ENCODE measurements at places on chromosomes 5 and 9. TPM values are rescaled to one million over a fixed set of nuclear protein-coding genes. Genes with fewer than 3 reads are reported as not detected.

CARD9 gene
- total RNA-seq, result 1.5 TPM

POLR1E gene
- 36.8 TPM for total RNA-seq

SEMA4D gene
- 5.1 TPM for total RNA-seq

SCGB3A2 gene
- not detected for total RNA-seq

ROR2 gene
- total RNA-seq, result 1.6 TPM

C5orf34 gene
- total RNA-seq, result 4.5 TPM

KIAA0825 gene
- 0.50 TPM for total RNA-seq

SUSD3 gene
- 0.93 TPM for total RNA-seq

CARTPT gene
- total RNA-seq, result not detected

SLC36A3 gene
- total RNA-seq, result not detected

SPINK6 gene
- total RNA-seq, result 0.49 TPM

ADRB2 gene
- total RNA-seq, result 0.67 TPM

FBLL1 gene
- total RNA-seq, result 0.19 TPM

PCDHB9 gene
- total RNA-seq, result not detected

SLC34A1 gene
- not detected for total RNA-seq

LMX1B gene
- total RNA-seq, result 1.3 TPM

NTRK2 gene
- not detected for total RNA-seq

DBH gene
- not detected for total RNA-seq

KCNV2 gene
- total RNA-seq, result not detected
